ENCODE measurements at places on chromosomes 11 and 22. TPM values are rescaled to one million over a fixed set of nuclear protein-coding genes. Genes with fewer than 3 reads are reported as not detected.

- peak; percentile 73 for DNase-seq
These were observed at the start of gene HDAC10 for GRCh38 chr22:50250555-50251476. TSS of gene HDAC10 (minus strand) at chr22:50251265. CDS start at chr22:50251032, 233 bp downstream.

- DNase-seq: no peak
These were observed 32.5 kb downstream of the BTG4 start for GRCh38 chr11:111479666-111480065.

GRCh38 chr22:23067023-23067650, 3.2 kb upstream of the GNAZ start:
- DNase-seq: no peak

DNA sequence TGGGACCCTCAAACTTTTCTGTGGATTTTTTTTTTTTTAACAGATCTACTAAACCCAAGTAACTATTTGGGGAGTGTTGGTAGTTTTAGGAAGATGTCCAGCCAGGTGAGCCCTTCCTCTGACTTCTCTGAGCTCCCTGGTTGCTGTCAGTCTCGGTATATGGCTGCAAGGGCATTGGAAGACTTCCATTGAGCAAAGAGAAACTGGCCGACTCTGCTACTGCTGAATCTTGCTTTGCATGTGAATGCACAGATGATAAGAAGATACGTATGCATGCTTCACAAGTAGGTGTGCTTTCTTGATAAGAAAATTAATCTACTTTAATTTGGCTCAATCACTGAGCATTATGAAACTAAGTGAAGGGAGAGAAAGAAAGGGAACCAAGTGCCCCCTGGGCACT, 51.1 kb downstream of the BARX2 start:
- no peak for DNase-seq

- DNase-seq: peak; percentile 25
These were observed 28.5 kb downstream of the DCDC1 start for GRCh38 chr11:31340903-31341572.

- no peak for DNase-seq
These were observed 20.2 kb upstream of the DRICH1 start for GRCh38 chr22:23652286-23652685.

DNA sequence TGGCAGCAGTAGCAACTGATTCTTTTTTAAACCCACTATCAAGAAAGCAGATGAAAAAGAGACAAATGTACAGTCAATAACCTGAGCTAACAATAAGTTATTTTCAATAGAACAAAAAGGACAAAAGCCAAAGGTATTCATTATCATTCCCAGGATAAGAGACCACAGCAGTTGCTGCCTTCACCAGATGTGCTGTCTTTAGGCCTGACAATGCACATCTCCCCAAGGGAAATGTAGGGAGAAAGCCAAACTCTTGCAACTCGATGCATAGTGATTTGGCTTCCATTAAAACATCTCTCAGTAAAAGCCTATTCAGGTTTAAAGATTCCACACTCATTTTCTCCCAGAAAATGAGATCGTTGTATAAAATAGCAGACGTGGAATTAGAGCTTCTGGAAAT, 210.7 kb downstream of the METTL15 start:
- DNase-seq: no peak

- DNase-seq: peak; percentile 16
These were observed 36.8 kb downstream of the BRD1 start for GRCh38 chr22:49790912-49791311.

- no peak for DNase-seq
These were observed 97.8 kb downstream of the ME3 start for GRCh38 chr11:86574493-86575207.

- DNase-seq: no peak
These were observed at the start of gene OR52D1 for GRCh38 chr11:5488385-5488784. TSS of gene OR52D1 (plus strand) at chr11:5488685. CDS start at chr11:5488707, 22 bp downstream.

DNA sequence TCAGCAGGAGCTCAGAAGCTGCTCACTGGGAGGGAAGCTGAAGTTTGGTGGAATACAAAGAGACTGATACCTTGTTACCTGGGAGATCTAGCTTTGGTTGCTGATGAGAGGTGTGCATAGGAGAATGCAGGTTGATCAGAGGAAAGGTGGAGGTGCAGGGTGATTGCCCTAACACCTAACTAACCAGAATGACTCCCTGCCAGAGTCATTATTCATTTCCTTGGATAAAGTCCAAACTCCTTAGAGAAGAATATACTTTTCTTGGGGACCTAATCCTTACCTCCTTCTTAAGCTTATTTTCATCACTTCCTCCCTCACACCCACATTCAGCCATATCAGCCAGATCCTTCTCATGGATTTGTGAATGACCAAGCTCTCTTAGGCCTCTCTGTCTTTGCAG, 814.2 kb upstream of the TENM4 start:
- no peak for DNase-seq

DNA sequence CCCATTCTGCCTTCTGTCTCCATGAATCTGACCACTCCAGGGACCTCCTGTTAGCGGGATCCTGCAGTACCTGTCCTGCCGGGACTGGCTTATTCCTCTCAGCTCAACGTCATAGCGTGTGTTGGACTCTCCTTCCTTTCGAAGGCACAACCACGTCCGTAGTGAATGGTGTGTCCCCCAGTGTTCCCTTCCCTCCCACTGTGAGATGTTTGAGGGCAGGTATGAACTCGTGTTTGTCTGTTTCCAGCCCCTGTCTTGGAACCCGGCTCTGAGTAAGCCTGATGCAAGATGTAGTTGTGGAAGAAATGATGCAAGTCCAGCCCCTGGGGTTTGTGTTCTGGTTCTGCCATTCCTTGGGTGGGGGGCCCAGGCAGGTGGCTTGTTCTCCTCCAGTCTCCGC, 10.5 kb upstream of the MYEOV start:
- DNase-seq: no peak

DNA sequence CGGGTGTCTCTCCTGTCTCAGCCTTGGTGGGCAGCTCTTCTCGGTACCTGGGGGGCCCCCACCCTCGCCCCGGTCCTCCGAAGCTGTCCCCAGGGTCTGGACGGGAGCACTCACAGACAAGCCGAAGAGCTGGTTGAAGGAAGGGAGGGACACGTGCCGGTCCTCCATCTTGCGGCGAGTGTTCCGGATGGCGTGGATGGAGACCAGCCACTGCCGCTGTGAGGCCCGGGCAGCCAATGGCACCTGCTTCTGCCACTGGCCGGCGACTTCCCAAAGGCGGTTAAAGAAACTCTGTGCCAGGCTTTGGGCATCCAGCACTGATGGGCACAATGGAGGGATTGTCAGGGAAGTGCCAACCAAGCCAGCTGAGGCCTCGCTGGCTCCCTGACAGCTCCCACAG, 18.7 kb downstream of the PPM1F start:
- DNase-seq: no peak

DNA sequence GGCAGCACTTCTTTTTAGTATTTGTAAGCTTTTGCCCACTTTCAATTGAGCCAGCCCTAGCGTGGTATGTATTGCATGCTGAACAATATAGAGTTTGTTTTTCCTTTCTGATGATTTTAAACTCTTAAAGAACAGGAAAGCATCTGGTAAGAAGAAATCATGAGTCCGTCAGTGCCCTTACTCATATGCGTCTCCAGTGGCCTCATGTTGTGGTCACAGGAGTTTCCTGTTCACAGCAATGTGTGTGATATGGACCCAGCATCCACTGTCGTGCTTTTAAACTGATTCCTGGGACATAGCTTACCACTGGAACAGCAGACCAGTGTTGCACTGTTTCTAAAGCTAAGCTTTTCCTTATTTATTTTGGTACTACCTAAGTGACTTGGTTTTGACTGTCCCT, 40.1 kb downstream of the BID start:
- DNase-seq: no peak

- no peak for DNase-seq
These were observed 59.5 kb downstream of the TTC17 start for GRCh38 chr11:43418197-43418596.

DNA sequence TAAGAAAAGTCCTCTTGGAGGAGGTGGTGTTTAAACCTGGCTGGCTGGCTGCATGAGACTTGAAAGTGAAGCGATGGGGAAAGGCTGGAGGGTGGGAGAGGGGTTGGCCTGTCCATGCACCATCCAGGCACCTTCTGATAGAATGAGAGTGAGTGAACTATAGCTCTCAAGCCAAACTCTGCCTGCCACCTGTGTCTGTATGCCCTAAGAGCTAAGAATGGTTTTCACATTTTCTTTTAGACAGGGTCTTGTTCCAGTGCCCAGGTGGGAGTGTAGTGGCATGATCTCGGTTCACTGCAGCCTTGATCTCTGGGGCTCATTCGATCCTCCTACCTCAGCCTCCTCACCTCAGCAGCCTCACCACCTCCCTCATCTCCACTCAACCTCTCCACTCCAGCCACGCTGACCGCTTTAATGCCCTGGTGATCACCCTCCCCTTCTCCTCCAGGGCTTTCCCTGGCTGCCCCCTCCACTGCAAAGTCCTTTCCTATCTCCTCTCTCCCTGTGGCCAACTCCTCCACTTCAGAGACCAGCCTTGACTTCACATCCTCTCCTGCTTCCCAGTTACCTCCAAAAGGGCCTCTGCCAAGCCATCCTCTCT, 38.3 kb upstream of the DKK3 start:
- no peak for DNase-seq

DNA sequence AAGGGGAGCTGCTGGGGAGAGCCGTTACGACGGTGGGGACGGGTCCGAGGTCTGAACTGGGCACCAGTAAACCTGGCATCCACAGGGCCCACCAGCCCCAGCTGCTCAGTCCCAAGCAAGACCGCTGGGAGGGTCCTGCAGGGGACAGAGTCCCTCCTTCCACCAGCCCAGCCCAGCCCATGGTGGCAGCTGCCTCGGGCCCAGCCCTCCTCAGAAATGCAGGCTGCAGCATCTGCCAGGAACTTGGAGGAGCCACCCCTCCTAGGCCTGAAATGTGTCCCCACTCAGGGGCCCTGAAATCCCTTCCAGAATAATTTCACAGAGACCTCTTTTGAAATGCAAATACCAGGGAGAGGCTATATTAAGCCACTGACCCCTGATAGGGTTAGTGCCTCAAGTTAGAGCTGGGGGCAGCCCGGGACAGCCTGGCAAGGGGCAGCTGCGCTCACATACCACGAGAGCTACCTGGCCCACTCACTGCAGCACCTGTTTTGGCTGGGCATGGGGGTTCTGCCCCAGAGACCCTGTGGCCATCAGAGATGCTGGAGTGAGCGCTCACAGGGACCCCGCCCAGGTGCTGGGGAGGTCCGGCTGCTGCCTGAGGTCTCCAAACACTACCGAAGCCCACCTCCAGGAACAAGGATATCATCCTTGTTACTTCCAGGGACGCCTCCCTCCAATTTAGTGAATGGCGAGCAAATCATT, 53.1 kb downstream of the CELSR1 start:
- DNase-seq: no peak

EMID1 gene
- total RNA-seq: not detected

C22orf31 gene
- not detected for total RNA-seq

MRPL49 gene
- total RNA-seq: 59.6 TPM

ANO1 gene
- not detected for total RNA-seq

FLRT1 gene
- not detected for total RNA-seq

SLC22A8 gene
- total RNA-seq: not detected

MPZL2 gene
- total RNA-seq: 2.9 TPM

SLC22A25 gene
- total RNA-seq: not detected

APOBEC3B gene
- total RNA-seq: 0.32 TPM

GAS2 gene
- 3.4 TPM for total RNA-seq

ANO9 gene
- total RNA-seq: 123 TPM

Measured in CD4-positive, alpha-beta memory T cell (primary cell).